Stimulated activated CD8-positive, alpha-beta memory T cell treated with anti-CD3 and anti-CD28 coated beads, Interleukin-4, amount 100 ng/mL, for 4 hours (primary cell): ENCODE measurements at places on chromosomes 16 and 17.

DNA sequence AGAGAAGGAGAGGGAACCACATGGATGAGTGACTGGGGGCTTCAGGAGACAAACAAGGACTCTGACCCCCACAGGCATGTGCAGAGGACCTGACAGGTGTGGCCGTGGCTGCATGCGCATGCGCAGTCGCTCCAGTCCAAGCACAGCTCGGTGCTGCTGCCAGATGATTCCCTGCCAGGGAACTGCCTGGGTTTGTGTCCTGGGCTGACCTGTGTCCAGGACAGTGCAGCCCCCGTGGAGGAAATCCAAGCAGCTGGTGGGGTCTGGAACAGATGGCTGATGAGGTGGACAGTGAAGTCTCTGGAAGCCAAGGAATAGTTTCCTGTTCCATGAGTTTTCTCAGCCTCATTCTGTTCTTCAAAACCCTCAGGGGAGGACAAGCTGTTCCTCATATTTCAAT is 27.3 kb downstream of the LASP1 start:
- DNase-seq, result no peak

DNA sequence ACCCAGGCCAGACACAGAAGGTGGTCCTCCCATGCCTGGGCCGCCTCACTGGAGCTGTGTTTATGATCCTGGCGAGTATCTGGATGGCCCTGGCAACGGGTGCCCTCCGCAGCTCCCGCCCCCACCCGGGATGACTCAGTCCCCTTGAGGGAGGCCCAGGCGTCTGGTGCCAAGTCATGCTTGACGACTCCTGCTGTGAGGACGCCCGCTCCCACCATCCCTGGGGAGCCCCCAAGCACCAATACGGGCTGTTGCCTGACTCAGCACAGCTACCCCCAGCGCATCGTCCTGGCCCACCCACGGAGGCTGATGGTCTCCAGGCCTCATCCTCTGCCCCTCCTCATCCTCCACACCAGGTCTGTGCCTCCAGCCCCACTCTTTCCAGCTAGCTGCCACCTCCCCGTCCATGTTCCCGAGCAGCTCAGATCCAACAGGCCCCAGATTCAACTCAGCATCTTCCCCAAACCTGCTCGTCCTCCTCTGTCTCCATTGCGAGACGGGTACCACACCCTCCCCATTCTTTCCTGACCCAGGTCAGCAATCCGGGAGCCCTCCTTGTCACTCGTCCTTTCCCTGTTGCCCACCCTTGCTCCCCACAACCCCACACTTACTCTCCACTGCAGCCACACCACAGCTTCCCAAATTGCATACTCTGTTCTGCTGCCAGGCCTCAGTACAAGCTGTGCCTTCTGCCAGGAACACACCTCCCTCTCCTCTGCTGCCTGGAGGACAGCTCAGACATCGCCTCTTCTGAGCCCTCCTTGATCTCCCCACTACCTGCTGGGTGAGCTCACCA is 2.6 kb downstream of the CAMKK1 start:
- no peak for DNase-seq

- DNase-seq, result no peak
These were observed 15.3 kb downstream of the HSD11B2 start for GRCh38 chr16:67445913-67446907.

- DNase-seq, result no peak
These were observed 17.1 kb downstream of the ANKFY1 start for GRCh38 chr17:4246674-4247073.

DNA sequence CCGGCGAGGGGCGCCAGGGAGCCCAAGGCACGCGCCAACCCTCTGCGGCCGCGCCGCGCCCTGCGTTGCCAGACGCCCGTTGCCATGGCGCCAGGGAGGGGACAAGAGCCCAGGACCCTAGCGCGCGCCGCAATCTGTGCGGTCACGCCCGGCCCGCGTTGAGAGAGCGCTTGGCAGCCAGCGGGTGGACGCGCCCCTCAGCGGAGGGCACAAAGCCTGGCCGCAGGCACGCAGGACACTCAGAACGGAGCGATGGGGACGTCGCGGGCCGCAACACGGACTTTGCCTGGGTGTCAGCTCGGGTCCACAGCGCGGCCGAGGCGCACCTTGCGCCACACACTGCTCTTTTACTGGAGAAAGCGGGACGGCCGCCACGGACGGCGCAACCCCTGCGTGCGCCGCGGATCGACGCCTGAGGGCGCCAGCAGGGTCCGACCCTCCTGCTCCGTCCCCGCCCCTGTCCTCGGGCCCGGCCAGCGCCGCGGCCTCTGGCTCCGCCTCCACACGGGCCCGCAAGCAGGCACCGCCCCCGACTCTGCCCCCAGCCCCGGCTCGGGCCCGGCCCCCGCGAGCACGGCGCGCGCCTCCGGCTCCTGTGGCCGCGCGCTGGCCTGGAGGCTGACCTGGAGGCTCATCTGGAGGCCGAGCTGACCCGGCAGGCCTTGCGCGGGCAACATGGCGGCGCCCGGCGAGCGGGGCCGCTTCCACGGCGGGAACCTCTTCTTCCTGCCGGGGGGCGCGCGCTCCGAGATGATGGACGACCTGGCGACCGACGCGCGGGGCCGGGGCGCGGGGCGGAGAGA is at the start of gene GFER:
GFER (plus strand) TSS at position 650 of the 803 bp plus-strand sequence; CDS start at position 676, 26 bp downstream.
- DNase-seq, result no peak
